T-helper 22 cell (primary cell): ENCODE measurements at places on chromosomes 5 and 9.

GRCh38 chr5:125115195-125115525 lies 368.7 kb upstream of the ZNF608 start:
- no peak for DNase-seq

GRCh38 chr9:89011683-89012082 lies 20.4 kb downstream of the S1PR3 start:
- DNase-seq = no peak

GRCh38 chr5:135988546-135988945 lies 33.8 kb upstream of the LECT2 start:
- DNase-seq = no peak

DNA sequence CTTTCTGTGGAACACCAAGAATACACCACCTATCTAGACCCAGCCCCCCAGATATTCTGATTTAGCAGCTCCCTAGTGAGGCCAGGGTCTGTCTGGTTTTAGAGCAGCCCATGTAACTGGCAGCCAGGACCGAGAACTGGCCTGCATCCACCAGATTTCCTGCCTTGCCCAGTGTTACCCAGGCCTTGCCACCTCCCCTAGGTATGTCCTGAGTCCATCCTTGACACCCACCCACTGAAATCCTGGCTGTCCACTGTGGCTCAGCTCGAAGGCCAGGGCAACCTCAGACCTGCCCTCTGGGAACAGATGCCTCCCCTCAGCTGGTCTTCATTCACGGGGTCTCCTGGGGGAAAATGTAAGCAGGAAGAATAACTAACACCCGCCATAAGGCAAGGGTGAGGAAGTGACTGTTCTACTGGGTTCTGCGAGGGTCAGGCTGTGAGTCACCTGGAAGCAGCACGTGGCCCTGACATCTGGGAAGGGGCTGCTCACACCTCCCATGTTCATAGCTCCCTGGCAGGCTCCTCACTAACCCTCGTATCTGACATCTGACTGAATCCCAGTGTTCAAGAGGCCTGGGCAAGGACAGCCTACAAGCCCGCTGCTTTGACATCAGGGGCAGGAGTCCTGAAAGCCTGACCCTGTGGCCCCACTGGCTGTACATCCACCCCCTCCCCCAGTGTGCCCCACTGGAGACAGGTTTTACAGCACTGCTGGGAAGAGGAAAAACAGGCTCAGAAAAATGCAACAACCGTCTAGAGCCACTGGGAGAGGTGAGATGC lies 72.7 kb downstream of the SEMA4D start:
- no peak for DNase-seq

- DNase-seq = no peak
These were observed 114.1 kb upstream of the LPCAT1 start for GRCh38 chr5:1637639-1638481.

DNA sequence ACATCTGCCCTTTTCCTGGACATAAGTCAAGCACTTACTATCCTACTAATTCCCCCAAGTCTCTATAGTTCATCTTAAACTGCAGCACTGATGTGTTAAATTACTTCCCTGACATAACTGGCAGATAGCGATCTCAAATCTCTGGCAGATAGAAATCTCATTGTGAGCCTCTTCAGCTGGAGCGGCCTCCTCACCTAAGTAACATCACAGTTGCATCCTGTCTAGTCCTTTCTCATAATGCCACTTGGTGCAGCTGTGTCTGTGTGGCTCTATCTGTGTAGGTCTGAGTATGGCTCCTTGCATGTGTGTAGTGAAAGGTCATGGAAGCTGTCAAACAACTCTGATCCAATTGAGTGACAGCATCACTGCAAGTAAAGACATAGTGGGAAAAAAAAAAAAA lies 53.6 kb upstream of the FST start:
- DNase-seq = no peak

DNA sequence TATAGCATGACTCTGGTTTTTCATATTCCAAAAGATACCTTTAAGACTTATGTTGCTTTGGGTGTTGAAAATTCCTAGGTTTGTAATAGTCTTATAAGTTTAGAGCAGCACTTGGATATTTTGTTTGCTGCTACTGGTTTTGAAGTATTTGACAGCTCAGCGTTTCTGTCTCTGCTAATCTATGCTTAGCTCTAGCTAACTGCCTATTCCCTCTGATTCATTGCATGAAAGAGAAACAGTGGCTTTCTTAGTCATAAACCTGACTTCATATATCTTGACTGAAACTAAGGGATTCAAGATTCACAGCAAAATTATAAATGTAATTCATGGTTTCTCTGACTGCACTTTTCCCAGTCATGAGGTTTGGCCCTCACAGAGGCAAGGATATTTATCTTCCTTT lies 35.6 kb upstream of the ANXA1 start:
- no peak for DNase-seq
